ENCODE measurements at places on chromosomes 6 and 20.

- no peaks in the 10 kb centered on the region for H3K27me3 ChIP-seq
- peaks cover 65% of the 10 kb centered on the region for H3K4me1 ChIP-seq
- peak overlapping the region; percentile 100 for H3K4me3 ChIP-seq
- DNase-seq = no peak
- H3K27ac ChIP-seq = peak overlapping the region; percentile 99
- peaks cover 7% of the 10 kb centered on the region for H3K36me3 ChIP-seq
These were observed 3.2 kb downstream of the PTPN1 start for GRCh38 chr20:50513169-50514034.

DNA sequence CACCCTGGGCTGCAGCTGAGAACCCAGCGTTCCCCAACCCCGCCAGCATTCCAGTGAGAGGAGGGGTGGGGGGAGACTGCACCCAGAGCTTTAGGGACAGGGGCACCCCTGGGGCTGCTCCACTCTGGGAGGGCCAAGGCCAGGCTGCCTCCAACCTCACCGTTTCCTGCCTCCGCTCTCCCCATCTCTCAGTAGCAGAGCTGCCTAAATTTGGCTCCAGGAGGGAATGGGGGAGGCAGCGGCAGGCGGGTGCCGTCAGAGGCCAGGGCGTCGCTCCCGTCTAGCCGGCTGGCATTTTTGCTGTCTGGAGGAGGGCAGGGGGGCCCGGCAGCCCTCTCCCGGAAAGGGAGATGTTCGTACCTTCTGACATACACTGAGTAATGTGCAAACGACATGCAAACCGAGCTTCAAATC lies 46.6 kb downstream of the NOL4L start:
- H3K27me3 ChIP-seq = no peaks in the 10 kb centered on the region
- H3K4me1 ChIP-seq = peaks cover 65% of the 10 kb centered on the region
- DNase-seq = no peak
- peaks cover 5% of the 10 kb centered on the region for H3K36me3 ChIP-seq
- peak overlapping the region; percentile 99 for H3K27ac ChIP-seq
- H3K4me3 ChIP-seq = peak overlapping the region; percentile 93

DNA sequence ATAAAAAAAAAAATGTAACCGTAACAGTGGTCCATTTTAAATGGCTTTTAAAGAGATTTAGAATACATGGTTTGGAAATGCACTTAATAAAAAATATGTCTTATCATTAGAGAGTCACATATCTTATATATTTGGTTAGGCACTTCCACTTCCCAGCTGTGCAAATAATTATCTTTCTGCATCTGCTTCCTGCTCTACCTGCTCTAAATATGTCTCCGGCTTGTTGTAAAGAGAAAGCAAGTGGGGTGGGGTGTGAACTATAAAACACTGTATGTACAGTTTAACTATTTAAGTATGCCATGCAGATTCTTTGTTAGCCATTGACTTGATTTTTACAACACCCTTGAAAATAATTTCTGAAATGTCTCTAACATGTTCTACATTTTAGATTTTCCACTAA lies 106.3 kb downstream of the NKAIN2 start:
- no peaks in the 10 kb centered on the region for H3K27me3 ChIP-seq
- H3K27ac ChIP-seq = no peak overlapping the region
- H3K36me3 ChIP-seq = no peaks in the 10 kb centered on the region
- no peak overlapping the region for H3K4me3 ChIP-seq

- H3K27ac ChIP-seq = no peak overlapping the region
- H3K4me1 ChIP-seq = no peaks in the 10 kb centered on the region
- H3K27me3 ChIP-seq = peaks cover 5% of the 10 kb centered on the region
- H3K4me3 ChIP-seq = no peak overlapping the region
- no peaks in the 10 kb centered on the region for H3K36me3 ChIP-seq
These were observed 17.6 kb upstream of the PYGB start for GRCh38 chr20:25230166-25230831.

GRCh38 chr6:146901940-146902816 lies 302.0 kb upstream of the STXBP5 start:
- peaks cover 9% of the 10 kb centered on the region for H3K27me3 ChIP-seq
- peaks cover 4% of the 10 kb centered on the region for H3K4me1 ChIP-seq
- no peaks in the 10 kb centered on the region for H3K36me3 ChIP-seq
- no peak overlapping the region for H3K27ac ChIP-seq

- no peak overlapping the region for H3K27ac ChIP-seq
- no peak overlapping the region for H3K4me3 ChIP-seq
- no peak for DNase-seq
- H3K4me1 ChIP-seq = no peaks in the 10 kb centered on the region
- H3K27me3 ChIP-seq = no peaks in the 10 kb centered on the region
- H3K36me3 ChIP-seq = peaks cover 2% of the 10 kb centered on the region
These were observed 546.9 kb downstream of the HACE1 start for GRCh38 chr6:104312851-104313250.

DNA sequence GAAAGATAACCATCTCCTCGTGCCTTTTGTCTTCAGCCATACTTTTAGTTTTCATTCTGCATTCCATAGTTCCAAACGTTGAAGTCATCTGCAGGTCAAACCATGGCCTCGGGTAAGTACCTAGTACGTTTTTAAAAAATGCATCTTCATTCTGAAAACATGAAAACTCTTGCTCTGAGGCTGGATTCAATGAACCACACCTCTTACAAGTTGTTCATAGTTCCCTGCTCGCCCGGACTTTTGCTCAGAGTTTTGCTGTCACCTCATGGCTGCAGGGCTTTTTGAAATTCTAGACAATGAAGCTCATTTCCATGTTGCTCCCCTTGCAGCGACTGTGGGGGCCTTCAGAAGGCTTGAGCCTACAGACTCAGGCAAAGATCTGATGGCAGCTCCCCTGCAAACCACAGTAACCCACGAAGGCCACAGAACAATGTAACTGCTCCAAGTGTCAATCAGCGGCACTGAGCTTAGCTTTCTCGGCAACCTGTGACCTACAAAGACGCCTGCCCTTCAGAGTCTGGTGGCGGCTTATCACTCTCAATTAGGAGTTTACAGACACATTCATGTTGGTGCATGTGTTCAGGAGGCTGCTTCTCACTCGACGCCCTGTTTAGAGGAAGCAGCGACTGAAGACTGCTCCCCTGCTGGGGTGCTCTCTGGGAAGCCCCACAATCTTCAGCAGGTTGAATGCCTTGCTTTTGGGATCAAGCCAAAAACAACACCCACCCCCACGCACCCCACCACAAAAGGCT lies 61.2 kb downstream of the FOXC1 start:
- DNase-seq = no peak
- H3K27me3 ChIP-seq = no peaks in the 10 kb centered on the region
- H3K27ac ChIP-seq = no peak overlapping the region

- no peak overlapping the region for H3K27ac ChIP-seq
- no peaks in the 10 kb centered on the region for H3K36me3 ChIP-seq
- no peak for DNase-seq
- peaks cover 24% of the 10 kb centered on the region for H3K27me3 ChIP-seq
These were observed 6.8 kb downstream of the PROKR2 start for GRCh38 chr20:5309971-5310370.

DNA sequence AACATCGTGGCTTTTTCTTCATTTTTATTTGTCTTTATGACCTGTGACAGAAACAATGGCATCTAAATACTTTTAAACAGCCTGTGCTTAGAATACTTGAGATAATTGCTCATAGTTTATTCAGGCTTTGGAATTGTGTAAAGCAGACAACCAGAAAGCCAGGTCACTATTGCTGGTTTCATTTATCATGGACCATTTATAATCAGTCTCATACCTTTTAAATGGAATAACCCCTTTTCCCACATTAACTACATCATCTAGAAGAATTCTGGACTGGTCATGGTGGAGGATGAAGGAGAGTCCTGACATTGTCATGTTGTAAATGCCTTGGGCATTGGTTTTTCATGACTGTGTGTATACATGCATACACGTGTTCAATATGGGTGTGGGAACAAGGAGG lies 661.5 kb downstream of the EPM2A start:
- no peaks in the 10 kb centered on the region for H3K36me3 ChIP-seq
- peaks cover 15% of the 10 kb centered on the region for H3K27me3 ChIP-seq
- DNase-seq = no peak
- no peak overlapping the region for H3K27ac ChIP-seq
- H3K4me3 ChIP-seq = no peak overlapping the region
- H3K4me1 ChIP-seq = no peaks in the 10 kb centered on the region

- no peak for DNase-seq
- H3K27me3 ChIP-seq = no peaks in the 10 kb centered on the region
- peaks cover 9% of the 10 kb centered on the region for H3K4me1 ChIP-seq
These were observed 87.8 kb upstream of the EZR start for GRCh38 chr6:158906926-158907325.

DNA sequence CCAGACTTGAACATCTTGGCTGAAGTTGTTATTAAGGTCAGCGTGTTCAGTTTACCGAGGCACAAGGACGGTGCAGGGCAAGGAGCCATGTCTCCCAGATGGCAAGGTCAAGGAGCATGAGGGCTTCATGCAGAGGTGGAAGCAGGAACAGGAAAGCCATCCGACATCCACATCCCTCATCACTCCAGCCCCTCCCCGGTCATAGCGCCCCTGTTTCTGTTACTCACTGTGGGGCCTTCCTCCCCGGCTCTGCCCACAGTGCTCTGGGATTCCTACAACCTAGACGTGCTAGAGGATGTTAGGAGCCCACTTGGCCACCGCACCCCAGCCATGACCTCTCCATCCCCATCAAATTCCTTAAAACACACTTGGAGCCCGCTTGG lies 146.7 kb downstream of the TTLL2 start:
- no peaks in the 10 kb centered on the region for H3K36me3 ChIP-seq
- DNase-seq = no peak
- H3K27ac ChIP-seq = no peak overlapping the region
- H3K27me3 ChIP-seq = peaks cover 4% of the 10 kb centered on the region

DNA sequence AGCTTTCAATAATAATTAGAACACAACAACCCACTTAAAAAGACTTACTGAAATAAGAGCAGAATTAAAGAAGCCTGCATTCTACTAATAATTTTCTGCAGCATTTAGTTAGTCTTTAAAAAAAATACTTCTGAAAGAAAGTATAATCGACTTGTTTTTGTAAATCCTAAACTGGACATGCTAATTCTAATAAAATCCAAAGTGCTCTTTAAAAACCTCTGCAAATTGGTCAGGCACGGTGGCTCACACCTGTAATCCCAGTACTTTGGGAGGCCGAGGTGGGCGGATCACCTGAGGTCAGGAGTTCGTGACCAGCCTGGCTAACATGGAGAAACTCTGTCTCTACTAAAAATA lies 57.5 kb upstream of the ARMH2 start:
- H3K27me3 ChIP-seq = no peaks in the 10 kb centered on the region
- H3K36me3 ChIP-seq = peaks cover 24% of the 10 kb centered on the region
- peaks cover 53% of the 10 kb centered on the region for H3K4me1 ChIP-seq
- H3K27ac ChIP-seq = peak overlapping the region; percentile 96
- peak overlapping the region; percentile 62 for H3K4me3 ChIP-seq
- DNase-seq = no peak

- no peak for DNase-seq
- H3K27ac ChIP-seq = no peak overlapping the region
- peaks cover 3% of the 10 kb centered on the region for H3K4me1 ChIP-seq
- H3K27me3 ChIP-seq = no peaks in the 10 kb centered on the region
- H3K36me3 ChIP-seq = peaks cover 24% of the 10 kb centered on the region
These were observed 414.5 kb downstream of the ESR1 start for GRCh38 chr6:152221806-152222628.

GRCh38 chr6:132504757-132505156 lies 8.2 kb downstream of the STX7 start:
- no peak overlapping the region for H3K4me3 ChIP-seq
- no peak overlapping the region for H3K27ac ChIP-seq
- peaks cover 47% of the 10 kb centered on the region for H3K4me1 ChIP-seq
- H3K27me3 ChIP-seq = no peaks in the 10 kb centered on the region
- H3K36me3 ChIP-seq = peaks cover 9% of the 10 kb centered on the region

DNA sequence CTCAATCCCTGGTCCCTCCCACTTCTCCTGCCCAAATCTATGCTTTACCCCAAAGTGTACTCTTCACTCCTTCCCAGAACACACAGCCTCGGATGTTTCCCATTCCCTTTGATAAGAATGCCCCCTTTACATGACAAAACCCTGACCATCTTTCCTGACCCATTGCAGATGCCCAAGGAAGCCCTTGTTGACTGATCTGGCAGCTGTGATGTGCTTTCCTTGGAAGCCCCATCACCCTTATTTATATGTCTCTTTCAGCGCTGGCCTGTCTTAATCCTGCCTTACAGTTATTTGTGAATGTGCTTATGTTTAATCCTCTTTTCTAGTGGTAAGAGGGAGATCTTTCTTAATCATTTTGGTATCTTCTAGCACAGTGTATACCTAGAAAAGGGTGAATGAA lies 523.1 kb downstream of the CD83 start:
- H3K4me1 ChIP-seq = peaks cover 25% of the 10 kb centered on the region
- peak overlapping the region; percentile 70 for H3K27ac ChIP-seq
- H3K4me3 ChIP-seq = peak overlapping the region; percentile 52
- H3K27me3 ChIP-seq = no peaks in the 10 kb centered on the region
- no peak for DNase-seq

GRCh38 chr6:78623554-78623953 lies 243.8 kb upstream of the IRAK1BP1 start:
- no peaks in the 10 kb centered on the region for H3K36me3 ChIP-seq
- no peak for DNase-seq
- H3K27ac ChIP-seq = no peak overlapping the region
- no peaks in the 10 kb centered on the region for H3K4me1 ChIP-seq

- no peaks in the 10 kb centered on the region for H3K4me1 ChIP-seq
- no peaks in the 10 kb centered on the region for H3K27me3 ChIP-seq
- H3K4me3 ChIP-seq = no peak overlapping the region
- DNase-seq = no peak
- peaks cover 3% of the 10 kb centered on the region for H3K36me3 ChIP-seq
These were observed 130.9 kb downstream of the TRMT11 start for GRCh38 chr6:126117251-126117650.

DNA sequence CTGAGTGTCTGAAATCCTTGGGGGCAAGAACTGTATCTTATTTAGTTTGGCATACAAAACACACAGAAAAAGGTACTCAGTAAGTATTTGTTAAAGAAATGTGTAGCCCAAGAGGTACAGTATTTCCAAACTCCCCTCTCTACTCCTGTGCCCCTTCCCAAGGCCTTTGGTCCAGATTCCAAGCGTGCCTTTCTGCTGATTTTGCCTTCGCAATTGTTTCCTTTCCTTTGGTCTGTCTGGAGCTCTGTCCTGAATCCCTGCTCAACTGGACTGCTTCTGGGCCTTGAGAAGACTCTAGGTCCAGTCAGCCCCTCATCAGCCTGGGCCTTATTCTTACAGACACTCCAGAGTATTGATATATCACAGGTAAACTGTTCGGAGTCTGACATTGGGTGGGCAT lies 122.2 kb upstream of the SYNCRIP start:
- peaks cover 2% of the 10 kb centered on the region for H3K36me3 ChIP-seq
- DNase-seq = no peak
- no peak overlapping the region for H3K27ac ChIP-seq
- H3K4me1 ChIP-seq = no peaks in the 10 kb centered on the region
